ENCODE measurements at places on chromosomes 4 and X.
A peak's percentile ranks its signal among the peaks of the same experiment; 100 is the strongest.

- no peak for DNase-seq
These were observed 48.1 kb upstream of the FAM9C start for GRCh38 chrX:13092455-13092941.

GRCh38 chrX:7132335-7133049 is 15.0 kb upstream of the STS start:
- peak; percentile 58 for DNase-seq

- DNase-seq = no peak
These were observed 40.5 kb downstream of the TMEM131L start for GRCh38 chr4:153506341-153507309.

DNA sequence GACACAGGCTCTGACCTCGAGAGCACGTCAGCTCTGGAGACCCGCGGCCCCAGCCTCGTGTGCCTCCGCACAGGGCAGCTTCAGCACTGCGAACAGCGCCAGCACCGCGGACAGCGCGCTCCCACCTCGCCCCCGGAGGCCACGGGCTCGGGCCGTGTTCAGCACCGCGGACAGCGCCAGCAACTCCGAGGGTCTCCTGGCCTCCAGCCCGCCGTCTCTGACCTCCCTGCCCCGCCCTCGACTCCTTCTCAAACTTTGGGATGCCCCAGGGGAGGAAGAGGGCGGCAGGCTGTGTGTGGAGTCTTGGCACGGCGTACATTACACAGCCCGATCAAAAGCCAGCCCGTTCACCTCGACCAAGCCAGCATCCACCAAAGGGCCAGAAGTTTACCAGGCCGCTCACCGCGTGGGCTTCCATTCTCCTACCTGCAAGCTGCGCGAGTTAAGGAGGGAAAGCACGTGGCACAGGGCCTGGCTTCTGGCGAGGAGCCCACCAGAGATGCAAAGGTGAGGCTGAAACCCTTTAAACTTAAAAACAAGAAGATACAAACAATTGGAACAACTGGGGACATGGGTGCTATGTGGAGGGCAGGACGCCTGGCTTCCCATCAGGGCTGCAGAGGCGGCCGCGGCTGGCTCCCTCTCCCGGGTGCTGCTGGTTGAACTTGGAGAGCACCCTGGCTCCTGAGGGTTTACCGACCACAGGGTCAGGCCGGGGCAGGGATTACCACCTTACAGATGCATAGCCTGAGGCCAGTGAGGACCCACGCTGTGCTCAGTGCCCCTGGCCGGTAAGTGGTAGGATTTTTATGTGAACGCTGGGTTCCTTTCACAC is 4.5 kb upstream of the NKX1-1 start:
- DNase-seq = peak; percentile 64

DNA sequence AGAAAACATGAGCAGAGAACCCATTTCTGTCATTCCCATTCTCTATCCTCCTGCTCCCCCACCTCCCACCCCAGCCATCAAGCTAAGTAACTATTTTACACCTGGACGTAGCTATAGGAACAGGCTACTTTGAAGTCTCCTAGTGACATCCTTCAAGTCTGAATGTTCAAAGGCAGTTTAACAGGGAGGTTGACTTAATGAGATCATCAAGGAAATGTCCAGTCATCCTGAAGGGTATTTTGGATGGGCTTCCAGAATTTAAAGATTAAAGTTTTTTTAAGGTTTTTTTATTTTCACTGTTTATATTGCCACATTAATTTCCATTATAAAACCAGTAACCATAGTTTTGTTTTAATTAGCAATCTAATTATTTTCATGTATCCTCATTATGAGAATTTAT is 41.1 kb downstream of the HPF1 start:
- no peak for DNase-seq

GRCh38 chr4:45327544-45327943 is 601.2 kb upstream of the GNPDA2 start:
- DNase-seq = no peak

DNA sequence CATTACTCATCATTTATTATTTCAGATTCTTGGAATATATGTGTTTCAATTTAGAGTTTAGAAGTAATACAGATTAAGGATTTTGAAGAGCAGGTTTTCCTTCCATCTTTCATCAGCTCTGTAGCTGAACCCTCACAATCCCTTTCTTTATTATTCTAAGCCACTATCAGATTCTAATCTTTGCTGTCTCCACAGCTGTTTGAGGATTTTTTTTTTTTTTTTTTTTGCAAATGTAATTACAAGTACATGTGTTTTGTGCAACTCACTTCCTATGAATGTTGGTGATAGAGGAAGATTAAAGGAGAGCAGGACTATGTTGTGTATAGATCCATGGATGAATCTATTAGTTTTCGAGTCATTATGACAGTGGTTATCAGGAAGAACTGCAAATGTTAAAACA is 87.4 kb upstream of the TENM3 start:
- no peak for DNase-seq

DNA sequence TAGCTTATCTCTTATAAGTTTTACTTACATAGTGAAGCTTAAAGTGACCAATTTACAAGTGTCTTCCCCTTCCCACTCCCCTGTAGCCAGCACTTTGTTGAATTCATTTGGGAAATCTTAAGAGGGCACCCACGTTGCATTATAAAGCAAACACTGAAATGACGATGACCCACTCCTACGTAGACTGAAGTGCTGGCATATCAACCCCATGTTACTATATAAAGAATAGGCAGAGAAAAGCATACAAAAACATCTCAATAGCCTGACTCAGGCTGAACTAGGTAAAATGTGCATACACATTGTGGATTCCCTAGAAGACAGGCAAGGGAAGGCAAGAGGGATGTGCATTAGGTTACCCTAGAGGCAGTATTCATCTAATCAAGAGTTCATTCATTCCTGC is 313.4 kb downstream of the TENM3 start:
- no peak for DNase-seq

DNA sequence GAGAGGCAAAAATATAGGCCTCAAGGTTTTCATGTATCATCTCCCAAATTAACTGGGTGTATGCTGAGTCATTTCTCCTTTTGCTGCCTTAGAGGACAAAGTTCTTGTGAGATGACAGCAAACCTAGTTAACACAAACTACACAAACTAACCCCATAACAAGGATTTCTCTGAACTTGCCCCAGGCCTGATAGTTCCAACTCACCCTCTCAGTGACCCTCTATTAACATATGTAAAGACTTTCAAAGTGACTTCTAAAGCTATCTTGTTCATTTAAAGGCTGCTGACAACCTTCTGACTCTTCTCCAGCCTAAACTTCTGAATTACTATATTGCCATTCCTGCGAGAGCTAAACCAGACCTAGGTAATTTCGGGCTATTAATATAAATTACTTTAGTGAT is 43.2 kb upstream of the CCDC149 start:
- DNase-seq = no peak

- DNase-seq = no peak
These were observed 228.1 kb downstream of the ARHGAP24 start for GRCh38 chr4:85703096-85703495.

DNA sequence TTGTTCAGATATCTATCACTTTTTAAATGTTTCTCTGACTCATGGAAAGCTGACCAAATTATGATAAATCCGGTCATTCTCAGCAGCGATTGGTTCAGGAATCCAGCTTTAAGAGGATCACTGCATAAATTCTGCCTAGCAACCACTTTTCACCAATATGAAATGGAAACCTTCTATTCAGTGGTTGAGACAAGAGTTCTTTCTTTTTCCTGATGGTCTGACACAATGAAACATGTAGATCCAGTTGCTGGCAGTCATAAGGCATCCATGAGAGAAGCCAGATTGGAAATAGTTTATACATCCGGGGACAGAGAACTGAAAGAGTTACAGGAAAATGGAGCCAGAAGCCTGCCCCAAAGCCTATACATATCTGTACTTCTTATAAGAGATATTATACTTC is 27.2 kb downstream of the MAB21L2 start:
- no peak for DNase-seq

GRCh38 chr4:55347610-55348228 is 1.7 kb downstream of the SRD5A3 start:
- no peak for DNase-seq

- DNase-seq = no peak
These were observed 15.5 kb downstream of the MYOZ2 start for GRCh38 chr4:119151161-119151560.

DNA sequence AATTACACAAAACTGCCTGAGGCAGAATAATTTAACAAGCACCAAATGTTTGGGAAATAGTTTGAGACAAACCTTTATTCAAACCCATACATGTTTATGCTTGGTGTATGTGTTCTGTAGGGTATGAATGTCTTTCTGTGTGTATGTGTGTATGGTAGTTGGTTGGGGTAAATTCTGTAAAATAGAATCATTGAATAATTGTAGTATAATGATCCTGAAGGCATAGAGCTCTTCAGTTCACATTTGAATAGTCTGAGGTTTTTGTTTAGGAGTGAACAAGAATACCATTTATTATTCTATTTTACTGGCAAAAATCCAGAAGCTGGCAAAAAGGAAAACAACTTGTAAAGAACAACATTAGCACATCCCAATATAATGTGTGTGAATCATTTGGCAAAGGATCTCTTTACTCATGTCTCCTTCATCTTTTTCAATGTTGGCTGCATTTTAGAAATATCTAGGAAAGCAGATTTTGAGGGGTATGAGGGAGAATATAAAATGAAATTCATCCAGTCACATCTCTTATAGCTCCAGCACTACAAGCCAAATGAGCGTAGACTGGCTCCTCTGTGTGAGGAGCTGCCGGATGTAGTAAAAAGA is 360.0 kb downstream of the CHIC1 start:
- no peak for DNase-seq

- no peak for DNase-seq
These were observed 282.8 kb upstream of the TENM3 start for GRCh38 chr4:181960384-181960783.

GRCh38 chrX:40622479-40623138 is 619 bp upstream of the MPC1L start:
- no peak for DNase-seq

DNA sequence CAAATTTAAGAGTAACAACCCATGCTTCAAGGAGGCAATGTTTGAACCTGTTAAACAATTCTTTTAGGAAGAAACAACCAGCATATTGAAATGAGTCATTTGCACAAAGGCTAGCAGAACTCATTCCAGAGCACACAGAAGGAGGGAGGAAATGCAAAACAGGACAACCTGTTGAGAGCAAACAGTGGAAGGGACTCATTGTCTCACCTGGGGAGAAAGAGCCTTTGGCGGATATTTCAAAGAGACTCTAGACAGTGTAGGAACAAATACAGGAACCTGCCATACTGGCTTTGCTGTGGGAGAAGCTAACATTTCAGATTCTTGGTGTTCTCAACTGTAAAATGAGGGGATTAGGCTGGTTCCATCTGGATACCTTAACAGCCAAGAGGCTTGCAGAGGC is 14.8 kb upstream of the RASGEF1B start:
- DNase-seq = no peak

- DNase-seq = no peak
These were observed 613.3 kb downstream of the BCOR start for GRCh38 chrX:39484159-39485068.

- no peak for DNase-seq
These were observed at the start of gene ADAM29 for GRCh38 chr4:174918058-174918457. Gene ADAM29, plus strand, starts transcription at chr4:174918358. Its CDS starts 57,168 bp downstream, at chr4:174975526.

- no peak for DNase-seq
These were observed 76.9 kb downstream of the STIM2 start for GRCh38 chr4:26937567-26937966.

DNA sequence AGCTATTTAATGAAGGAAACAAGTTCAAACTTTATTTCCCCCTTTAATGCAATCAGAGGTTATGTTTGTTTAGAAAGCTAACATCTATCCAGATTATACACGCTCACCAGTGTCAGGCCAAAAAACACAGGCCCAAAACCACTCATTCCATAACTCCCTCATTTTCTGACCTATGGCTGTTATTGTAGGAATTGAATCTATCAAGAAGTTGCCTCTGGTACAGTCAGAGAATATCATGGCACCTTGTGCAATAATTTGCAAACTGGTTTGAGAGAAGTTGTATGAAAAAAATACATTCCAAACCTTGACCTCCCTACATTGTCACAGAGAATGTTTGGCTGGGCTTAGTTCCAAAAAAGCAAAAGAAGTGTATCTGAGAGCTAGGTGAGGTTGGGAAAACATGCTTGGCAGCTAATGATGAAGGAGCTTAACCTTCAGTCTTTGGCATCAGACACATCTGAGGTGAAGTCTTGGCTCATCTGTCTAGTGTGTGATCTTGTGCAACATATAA is 591.0 kb downstream of the ANKRD50 start:
- DNase-seq = no peak

GRCh38 chr4:87865288-87865687 is 32.5 kb downstream of the MEPE start:
- no peak for DNase-seq

GRCh38 chr4:66266035-66266434 is 595.7 kb upstream of the EPHA5 start:
- DNase-seq = no peak

DNA sequence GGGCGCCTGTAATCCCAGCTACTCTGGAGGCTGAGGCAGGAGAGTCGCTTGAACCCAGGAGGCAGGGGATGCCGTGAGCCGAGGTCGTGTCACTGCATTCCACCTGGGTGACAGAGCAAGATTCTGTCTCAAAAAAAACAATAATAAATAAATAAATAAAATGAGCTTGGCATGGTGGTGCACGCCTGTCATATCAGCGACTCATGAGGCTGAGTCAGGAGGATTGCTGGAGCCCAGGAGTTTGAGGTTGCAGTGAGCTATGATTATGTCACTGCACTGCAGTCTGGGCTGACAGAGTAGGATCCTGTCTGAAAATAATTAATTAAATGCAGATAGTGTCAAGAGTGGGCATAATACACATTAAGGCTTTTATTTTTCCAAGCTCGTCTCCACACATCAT is 77.5 kb downstream of the DHRSX start:
- peak; percentile 38 for DNase-seq

DNA sequence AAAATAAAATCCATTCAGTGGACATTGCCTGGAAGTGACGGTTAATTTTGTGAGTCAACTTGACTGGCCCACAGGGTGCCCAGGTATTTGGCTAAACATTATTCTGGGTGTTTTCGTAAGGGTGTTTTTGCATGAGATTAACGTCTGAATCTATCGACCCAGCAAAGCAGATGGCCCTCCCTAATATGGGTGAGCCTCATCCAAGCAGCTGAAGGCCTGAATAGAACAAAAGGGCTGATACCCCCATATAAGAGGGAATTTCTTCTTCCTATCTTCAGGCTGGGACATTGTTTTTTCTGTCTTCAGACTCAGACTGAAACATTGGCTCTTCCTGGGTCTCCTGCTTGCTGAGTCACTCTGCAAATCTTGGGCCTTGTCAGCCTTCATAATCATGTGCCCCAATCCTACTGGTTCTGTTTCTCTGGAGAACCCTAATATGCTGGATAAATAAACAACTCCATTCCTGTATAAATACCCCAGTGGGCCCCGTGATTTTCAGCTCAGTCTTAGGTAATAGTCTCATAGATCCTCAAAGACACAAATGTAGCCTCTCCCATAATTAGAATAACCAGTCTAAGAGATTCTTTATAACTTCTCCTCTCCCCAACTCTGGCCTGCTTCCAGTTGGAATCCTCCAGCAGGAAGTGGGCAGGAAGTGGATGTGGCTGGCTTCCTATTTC is 33.1 kb upstream of the DDX3X start:
- DNase-seq = peak; percentile 1

GRCh38 chr4:111707491-111707890 is 437.8 kb upstream of the FAM241A start:
- no peak for DNase-seq

GRCh38 chr4:117984366-117984680 is 50.0 kb upstream of the NDST3 start:
- no peak for DNase-seq
